ENCODE measurements at places on chromosomes 2 and 18.
A peak's percentile ranks its signal among the peaks of the same experiment; 100 is the strongest.

GRCh38 chr2:65714866-65715265 lies 282.5 kb upstream of the SPRED2 start:
- peak; percentile 67 for DNase-seq

DNA sequence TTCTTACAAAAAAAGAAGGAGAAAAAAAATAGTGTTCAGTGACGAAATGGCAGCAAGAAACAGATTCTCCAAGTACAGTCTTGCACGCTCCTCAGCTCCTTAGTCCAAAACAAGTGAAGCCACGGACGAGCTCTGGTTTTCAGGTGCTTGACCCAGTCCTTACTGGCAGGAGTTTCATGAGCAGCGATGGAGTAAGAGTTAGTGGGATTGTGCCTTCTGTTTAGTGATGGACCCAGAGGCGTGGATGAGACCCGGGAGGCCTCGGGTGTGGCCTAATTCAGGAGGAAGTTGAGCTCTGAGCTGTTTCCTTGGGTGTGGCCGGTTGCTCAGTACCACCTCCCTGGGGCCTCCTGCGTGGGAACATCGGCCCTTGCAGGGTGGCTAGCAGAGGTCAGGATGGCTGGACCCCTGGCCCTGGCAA lies 52.0 kb downstream of the KIF5C start:
- no peak for DNase-seq

- no peak for DNase-seq
These were observed 20.5 kb upstream of the GNAL start for GRCh38 chr18:11668441-11669169.

GRCh38 chr2:215929602-215930335 lies 83.6 kb downstream of the MREG start:
- no peak for DNase-seq

- DNase-seq: no peak
These were observed 34.4 kb downstream of the AFTPH start for GRCh38 chr2:64558445-64559081.

DNA sequence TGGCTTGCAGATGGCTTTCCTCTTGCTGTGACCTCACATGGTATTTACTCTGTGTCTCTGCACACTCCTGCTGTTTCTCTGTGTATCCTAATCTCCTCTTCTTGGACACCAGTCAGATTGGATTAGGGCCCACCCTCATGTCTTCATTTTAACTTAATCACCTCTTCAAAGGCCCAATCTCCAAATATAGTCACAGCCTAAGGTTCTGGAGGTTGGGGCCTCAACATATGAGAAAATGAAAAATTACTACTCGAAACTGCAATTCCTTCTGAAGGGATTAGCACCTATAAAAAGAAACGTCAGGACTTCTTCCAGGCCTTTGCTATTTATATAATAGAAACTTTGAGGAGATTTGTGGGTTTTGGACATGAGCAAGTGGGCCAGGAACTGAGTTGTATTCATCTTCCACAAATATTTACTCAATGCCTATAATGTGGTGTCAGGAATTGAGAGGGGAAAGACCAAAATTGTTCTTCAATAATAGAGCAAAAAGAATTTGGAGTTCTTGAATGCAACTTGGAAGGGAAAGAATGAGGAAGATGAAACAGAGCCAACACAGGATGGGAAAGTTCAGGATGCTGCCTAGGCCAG lies 270.0 kb upstream of the FN1 start:
- peak; percentile 97 for DNase-seq

DNA sequence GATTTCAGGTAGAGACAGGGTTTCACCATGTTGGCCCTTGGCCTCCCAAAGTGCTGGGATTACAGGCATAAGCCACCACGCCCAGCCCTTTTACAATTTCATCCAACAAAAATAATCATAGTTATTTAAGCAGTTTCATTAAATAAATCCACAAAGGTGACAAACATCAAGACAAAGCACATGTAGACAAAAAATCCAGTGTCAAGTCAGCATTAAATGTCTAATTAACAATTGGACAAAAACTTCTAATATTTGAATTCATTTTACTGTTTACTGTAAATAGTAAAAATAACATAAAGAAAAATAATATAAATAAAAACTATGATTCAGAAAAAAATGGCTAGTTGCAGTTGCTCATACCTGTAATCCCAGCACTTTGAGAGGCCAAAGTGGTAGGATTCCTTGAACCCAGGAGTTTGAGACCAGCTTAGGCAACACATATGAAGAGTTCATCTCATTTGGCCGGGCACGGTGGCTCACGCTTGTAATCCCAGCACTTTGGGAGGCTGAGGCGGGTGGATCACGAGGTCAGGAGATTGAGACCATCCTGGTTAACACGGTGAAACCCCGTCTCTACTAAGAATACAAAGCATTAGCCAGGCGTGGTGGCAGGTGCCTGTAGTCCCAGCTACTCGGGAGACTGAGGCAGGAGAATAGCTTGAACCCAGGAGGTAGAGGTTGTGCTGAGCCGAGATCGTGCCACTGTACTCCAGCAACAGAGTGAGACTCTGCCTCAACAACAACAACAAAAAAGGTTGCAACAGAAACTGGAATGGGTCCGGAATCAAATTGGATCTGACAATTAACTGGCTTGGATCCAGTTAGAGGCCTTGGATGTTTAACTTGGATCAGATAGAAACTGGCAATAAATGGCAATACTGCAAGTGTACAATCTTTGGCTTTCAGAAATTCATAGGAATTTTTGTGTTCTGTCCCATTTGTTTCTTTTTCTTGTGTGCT lies 56.9 kb upstream of the MAT2A start:
- DNase-seq: no peak

DNA sequence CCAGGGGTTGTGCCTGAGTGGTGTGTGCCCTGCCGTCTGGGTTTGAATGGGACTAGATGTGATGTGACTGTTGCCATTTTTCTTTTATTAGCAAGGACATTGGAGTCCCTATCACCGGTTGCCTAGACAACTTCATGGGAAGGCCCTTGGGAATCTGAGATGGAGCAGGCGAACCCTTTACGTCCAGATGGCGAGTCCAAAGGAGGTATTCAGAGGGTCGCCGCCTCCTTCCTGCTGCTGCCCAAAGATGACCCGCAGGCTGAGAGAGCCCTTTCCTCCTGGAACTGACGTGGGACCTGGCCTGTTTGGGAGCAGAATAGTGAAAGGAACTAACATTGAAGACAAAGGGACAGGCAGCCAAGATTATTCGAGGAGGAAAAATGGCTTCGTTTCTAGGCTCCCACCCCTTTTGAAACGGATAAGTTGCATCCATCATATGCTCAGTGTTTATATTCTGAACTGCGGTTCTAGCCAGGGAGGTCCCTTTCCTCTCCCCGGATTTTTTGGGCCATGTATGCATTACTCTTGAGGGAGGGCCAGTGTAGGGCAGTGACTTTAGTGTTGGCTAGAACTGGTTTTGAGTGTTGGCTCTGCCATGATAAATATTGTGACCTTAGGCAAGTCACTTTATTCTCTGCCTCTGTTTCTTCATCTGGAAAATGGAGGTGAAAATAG lies 673 bp downstream of the CENPO start:
- DNase-seq: peak; percentile 73

- no peak for DNase-seq
These were observed 416.8 kb upstream of the HS6ST1 start for GRCh38 chr2:128735296-128735960.

DNA sequence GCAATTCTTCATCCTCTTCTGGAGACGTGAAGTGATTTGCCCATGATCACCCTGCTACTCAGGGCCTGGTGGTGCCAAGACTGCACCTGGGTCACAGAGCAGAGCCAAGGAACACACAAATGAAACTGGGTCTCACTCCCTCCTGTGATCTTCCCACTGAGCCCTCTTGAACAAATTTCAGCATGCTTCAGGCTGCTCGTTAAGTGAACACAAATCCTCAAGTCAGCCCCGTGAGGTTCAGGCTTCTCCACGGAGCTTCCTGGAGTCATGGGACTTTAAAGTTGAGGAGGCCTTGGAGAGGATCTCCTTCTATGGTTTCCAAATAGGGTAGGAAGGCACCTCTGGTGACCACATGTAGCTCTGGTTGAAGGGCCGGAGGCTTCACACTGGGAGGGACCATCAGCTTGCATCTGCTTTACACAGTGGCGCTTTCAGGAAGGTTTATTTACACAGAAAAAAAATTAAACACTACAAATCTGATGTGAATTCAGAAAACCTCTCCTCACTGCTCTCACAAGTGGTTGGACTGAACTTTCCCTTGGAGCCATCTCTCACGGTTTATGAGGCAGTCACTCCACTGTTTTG lies 255.4 kb downstream of the LOXHD1 start:
- DNase-seq: no peak

DNA sequence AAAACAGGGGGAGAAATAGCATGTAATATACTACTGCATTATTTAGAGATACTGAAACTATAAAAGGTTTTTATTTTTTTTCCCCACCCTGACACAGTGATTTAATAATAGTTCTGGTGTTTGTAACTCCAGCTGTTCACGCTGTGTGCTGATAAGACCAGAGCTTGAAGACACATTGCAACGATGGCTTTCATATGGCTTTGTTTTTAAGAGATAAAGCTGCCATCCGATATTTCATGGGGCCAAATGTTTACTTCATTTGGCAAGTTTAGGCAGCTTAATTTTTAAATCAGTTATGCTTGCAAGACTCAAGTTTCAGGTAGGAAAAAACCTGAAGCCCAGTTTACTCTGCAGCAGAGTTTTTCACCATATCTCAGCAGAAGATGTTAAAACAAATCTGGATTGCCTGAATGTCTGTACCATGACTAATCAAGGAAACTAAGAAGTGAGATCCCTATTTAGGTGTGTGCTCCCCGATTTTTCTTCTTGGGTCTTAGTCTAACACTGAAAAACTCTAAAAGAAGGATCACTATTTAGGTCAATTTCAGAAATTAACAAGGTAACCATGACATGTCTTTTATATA lies 508.6 kb downstream of the PARD3B start:
- DNase-seq: no peak

DNA sequence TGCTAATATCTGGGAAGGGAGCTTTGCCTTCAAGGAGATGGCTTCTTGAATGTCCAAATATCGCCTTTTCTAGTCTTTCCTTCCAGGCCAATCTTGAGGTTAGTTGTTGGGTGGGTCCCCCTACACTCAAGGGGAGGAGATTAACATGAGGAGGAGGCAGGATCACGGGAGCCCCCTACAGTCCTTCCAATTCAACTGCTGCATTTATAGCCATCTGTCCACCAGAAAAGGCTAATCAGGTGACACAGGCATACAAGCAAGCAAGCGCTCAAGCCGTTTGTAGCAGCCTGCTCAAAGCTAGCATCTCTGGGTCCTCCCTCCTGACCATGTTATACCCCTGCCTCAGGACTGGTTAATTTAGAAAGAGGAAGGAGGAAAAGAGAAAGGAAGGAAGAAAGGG lies 87.6 kb downstream of the MRPS9 start:
- DNase-seq: peak; percentile 83

GRCh38 chr18:54192900-54193299 lies 31.6 kb downstream of the MBD2 start:
- DNase-seq: no peak

DNA sequence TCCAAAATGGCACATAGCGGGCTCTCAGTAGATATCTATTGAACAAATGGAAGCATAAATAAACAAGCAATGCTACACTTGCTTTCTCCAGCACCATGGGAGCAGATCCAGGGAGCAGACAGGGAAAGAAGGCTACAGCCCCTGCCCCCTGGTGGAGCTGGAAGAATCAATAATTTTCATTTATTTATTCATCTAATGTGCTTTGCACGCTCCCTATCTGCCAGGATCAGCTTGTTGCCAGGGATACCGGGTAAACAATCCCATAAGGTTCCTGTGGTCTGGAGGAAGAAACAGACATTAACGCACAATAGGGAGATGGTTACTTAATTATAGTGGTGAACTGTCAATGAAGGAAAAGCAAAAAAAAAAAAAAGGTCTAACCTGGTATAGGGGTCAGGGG lies 40.1 kb upstream of the CLASP1 start:
- DNase-seq: peak; percentile 74

GRCh38 chr2:21715887-21716286 lies 592.1 kb downstream of the TDRD15 start:
- DNase-seq: no peak

DNA sequence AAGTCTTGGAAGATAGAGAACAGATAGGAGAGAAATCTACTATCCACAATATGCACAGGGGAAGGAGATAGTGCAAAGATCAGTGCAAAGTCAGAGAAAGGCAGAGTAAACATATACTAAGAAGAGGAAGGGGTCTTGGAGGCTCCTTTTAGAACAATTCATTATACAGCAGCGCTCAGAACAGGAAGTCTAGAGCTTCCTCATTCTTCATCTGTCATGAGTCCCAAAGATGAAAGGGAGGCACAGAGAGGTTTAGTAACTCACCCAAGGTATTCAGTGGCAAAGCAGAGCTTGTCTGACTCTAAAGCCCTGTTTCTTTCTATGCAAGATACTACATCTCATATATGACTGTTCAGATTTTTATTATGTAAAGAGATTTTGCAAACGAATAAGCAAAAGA lies 1.4 kb downstream of the SP110 start:
- DNase-seq: no peak

DNA sequence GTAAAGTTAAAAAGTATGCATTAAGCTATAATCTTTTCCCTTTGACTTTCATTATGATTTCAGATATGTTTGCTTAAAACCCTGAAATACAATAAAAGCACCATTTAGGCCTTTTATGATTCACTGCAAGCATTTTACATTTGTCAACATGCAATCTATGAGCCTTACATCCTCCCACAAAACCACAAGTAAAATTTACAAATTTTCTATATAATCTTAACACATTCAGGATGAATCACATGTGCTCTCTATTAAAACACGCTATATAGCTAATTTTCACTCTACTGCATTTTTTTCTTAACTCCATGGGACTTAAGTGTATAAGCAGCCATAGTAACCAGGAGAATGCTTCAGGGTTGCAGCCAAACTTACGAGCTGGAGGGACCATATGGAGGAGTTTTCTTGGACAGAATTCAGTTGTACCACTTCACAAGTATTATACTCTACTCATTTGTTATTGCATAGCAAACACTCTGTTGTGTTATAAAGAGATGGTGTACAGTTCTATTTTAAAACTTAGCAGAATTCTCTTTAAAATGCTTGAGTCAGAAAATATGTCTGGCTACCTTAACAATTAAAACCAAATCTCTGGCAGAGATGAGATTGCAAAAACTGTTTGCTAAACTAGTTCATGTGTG lies 293.2 kb downstream of the ALK start:
- DNase-seq: no peak

DNA sequence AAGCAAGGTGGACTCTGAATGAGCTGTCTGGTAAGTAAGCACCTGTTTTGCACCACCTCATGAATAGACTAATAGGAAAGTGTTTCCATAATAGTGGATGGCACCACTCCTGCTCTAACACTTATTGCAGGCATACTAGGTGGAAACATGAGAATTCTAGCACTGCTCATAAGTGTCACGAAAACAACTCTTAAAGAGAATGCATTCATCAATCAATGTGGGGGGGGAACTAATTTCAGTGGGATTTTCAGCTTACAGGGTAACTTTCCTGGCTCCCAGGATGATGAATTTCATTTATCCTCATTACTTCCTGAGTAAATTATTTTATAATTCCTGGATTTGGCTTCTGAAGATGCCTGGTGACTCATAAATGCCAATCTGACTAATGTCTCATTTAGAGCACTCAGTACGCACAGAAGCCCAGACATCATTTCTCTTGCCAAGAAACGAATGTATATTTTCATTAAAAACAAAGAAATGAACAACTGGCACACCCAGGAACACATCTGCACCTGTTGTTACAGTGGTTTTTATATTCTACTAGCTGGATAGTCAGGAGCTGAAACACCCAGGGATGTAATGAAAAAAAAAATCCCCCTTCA lies 129.6 kb downstream of the PID1 start:
- DNase-seq: no peak

- no peak for DNase-seq
These were observed 159.1 kb downstream of the SMAD7 start for GRCh38 chr18:48791636-48792105.

All from NCI-H82 (cell line).